CD8-positive, alpha-beta memory T cell (primary cell): ENCODE measurements at places on chromosomes 2 and 18. TPM values are rescaled to one million over a fixed set of nuclear protein-coding genes. Genes with fewer than 3 reads are reported as not detected.

MAP3K19 gene
- not detected for total RNA-seq

DSG2 gene
- 0.09 TPM for total RNA-seq

PROC gene
- 0.13 TPM for total RNA-seq

DNA sequence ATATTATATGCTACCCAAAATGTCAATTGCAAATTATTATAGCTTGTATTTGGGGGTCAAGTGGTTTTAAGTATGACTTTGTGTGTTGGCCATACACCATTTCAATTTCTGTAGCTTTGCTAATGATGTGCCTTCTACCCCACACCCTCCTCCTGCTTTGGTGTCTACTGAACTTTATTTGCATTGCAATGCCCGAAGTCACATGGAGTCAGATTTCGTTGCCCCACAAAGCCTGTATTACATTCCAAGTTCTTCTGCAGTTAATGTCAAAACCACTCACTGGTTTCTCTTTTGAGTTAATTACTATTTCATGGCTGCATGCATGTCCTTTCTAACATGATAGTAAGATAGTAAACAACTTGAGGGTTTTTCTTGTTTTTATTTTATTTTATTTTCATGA, 528.9 kb downstream of the RIT2 start:
- no peak for DNase-seq

DNA sequence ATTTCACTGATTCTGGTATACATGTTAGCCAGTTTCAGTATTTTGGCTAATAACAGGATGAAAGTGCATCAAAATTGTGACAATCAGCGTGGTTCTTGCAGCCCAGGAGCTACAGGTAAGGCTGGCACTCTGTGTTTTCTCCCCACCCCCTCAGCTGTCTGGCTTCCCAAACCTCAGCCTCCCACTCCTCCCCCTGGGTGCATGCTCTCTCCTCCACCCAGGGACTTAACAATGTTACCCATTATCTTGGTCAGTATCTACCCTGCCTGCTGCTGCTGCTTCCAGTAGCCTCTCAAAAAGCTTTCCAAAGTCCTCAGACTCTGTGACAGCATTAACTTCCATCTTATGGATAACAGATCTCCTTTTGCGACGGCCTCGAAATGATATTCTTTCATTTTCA, 41.0 kb downstream of the TRABD2A start:
- DNase-seq = no peak

RTP5 gene
- 0.18 TPM for total RNA-seq

RAPH1 gene
- 3.5 TPM for total RNA-seq

GRCh38 chr2:9103663-9104277, 100.3 kb upstream of the MBOAT2 start:
- DNase-seq = no peak

SP110 gene
- 57.9 TPM for total RNA-seq

GRCh38 chr2:127658641-127659407, 12.9 kb downstream of the GPR17 start:
- no peak for DNase-seq

- no peak for DNase-seq
Observed at GRCh38 chr2:126644630-126645191, 11.2 kb upstream of the GYPC start.

DNA sequence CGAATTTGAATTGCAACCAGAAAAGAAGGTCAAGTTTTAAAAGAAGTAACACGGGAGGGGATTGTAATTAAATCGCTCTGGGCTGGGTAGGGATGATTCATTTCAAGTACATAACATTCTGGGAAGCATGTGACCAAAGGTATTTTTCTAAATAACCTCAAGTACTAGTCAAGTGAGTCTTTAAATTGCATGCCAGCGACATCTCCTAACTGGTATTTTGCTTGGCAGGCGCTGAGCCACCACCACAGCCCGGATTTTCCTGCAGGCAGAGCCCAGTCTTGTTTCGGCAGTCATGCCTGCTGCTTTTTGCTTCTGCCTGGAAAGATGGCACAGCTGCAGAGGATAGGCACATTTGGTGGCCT, 33.7 kb upstream of the NPAS2 start:
- no peak for DNase-seq

DNA sequence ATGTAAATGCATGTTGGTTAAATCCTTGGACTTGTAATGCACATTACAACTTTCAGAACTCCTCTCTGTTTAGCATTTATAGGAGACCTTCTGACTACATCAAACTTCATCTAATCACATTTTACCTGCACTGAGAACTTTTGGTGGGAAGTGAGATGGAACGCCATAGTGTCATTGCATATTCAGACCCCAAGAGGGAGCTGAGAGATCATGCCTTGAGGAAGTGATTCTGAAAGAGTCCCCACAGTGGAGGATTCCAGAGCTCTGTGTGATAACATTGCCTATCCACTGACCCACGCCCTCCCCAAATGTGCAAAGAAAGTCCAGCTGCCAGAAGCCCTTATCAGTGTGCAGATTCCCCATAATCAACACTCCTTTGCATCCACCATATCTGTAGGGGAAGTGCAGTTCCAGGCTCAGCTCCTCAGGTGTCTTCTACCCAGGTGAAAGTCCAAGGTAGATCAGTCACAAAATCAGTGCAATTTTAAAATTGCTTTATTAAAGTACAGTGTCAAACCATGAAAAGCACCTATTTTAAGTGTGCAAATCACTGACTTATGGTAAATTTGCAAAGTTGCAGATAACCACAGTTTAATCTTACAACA, 212.4 kb downstream of the RPIA start:
- no peak for DNase-seq

GRCh38 chr2:156017341-156017885, 315.1 kb downstream of the NR4A2 start:
- DNase-seq = no peak

DNA sequence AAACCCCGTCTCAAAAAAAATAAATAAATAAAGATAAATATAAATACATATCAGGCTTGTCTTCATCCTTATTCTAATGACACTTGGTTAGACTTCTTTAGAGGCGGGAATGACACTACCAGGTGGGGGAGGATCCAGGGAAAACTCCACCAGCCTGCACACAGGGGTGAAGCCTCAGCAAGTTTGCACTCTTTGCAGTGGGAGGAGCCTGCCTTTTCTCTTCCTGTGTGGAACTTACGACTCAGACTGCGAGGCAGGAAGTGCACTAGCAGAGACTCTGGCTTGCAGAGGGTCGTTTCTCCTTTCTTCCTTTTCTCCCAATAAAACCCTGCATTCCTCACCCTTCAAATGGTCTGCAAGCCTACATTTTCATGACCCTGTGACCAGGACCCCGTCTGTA, 153.6 kb upstream of the CBLN2 start:
- DNase-seq = no peak

DNA sequence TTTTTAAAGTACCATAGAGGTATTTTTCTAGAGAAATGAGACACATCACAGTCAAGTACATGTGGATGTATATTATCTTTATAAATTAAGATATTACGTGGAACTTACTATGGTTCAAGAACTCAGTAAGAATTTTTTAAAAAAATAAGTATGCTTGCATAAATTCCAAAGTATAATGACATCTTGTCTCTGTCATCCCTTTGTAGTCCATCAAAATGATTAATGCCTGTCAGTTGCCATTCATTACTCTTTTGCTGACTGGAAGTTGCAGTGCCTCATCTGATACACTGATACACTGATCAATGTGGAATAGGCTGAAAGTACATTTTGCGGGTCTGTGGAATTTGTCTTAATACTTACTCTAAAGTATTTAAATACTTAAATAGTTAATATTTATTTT, 177.2 kb downstream of the GALNT13 start:
- DNase-seq = no peak

VSNL1 gene
- total RNA-seq = not detected

IL1A gene
- 2.2 TPM for total RNA-seq

DNA sequence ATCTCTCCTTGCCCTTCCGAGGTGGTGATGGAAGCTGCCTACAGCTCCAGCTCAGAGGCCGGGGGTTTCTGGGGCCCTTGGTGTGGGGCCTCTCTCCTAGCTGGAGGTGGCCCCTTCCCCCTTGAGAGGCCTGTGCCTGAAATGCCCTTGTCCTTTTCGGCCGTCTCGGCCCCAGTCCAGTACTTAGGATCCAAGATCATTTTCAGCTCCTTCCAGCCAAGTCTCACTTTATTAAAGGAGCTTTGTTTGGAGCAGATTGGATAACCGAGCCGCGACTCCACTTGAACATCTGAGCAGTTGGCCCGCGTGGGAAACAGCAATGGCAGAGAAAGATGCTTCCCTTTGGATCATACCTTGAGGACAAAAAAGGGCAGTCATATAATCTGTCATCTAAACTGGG, 125.0 kb downstream of the NEDD4L start:
- no peak for DNase-seq

DNA sequence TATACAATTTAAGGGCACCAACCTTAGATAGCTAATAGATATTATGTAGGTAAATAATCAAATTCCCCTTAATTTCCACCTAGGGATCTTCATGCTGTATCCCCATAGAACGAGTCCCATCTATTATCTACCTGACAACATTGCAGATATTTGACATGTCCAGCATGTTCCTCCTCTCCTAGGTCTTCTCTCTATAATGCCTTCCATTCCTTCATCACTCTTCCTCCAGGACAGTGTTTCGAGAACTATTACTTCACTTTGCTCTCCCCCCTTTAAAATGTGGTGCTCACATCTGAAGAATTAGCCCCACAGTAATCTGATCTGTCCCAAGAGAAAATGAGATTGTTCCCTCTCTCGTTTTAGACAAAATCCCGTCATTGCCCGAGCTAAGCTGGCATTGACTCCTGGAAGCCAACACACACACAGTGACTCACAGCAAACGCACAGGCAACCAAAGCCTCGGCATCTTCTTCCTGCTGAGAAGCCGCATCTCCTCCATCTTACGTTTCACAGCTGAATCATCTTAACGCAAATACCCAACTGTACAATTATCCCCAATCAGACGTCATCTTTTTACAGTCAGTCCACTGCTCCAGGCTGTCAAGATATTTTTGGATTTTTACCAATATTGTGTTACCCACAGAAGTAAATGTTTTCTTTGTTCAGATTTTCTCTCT, 162.9 kb upstream of the AGAP1 start:
- DNase-seq = no peak

ARHGAP28 gene
- total RNA-seq = not detected

- no peak for DNase-seq
Observed at GRCh38 chr2:103396152-103396551, 634.3 kb downstream of the TMEM182 start.

GRCh38 chr2:223613017-223613950, 11.1 kb upstream of the SCG2 start:
- DNase-seq = no peak
